ENCODE measurements at places on chromosomes 5 and 9. TPM values are rescaled to one million over a fixed set of nuclear protein-coding genes. Genes with fewer than 3 reads are reported as not detected.

The ISL1 gene
- not detected for total RNA-seq

DNA sequence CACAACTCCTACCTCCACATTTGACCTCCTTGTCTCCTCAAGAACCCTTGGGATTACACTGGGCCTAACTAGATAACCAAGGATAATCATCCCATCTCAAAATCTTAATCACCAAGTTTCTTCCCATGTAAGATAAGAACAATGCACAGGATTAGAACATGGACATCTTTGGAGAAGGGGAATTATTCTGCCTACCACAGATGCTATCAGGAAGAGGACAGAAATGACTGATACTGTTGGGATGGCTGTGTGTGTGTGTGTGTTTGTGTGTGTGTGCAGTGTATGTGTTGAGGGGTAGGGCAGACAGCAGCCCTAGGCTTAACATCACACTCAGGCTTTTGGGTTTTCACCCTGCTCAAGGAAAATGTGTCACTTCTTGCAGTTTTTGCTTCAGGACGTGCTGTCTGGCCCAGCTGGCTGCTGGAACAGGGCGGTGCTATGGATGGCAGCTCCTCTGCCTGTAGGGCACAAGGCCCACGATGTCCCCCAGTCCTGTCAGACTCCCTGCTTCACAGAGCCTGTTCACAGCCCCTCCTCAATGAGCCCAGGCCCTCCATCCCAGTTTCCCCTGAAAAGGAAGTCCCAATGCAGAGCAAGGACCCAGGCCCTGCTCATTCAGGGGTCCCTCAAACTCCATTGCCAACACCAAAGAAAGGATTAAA is 7.7 kb downstream of the CA9 start:
- no peak for DNase-seq

The RLN2 gene
- total RNA-seq: 0.41 TPM

The ADRB2 gene
- 7.7 TPM for total RNA-seq

The F2R gene
- total RNA-seq: 46.7 TPM

The NHP2 gene
- 151 TPM for total RNA-seq

DNA sequence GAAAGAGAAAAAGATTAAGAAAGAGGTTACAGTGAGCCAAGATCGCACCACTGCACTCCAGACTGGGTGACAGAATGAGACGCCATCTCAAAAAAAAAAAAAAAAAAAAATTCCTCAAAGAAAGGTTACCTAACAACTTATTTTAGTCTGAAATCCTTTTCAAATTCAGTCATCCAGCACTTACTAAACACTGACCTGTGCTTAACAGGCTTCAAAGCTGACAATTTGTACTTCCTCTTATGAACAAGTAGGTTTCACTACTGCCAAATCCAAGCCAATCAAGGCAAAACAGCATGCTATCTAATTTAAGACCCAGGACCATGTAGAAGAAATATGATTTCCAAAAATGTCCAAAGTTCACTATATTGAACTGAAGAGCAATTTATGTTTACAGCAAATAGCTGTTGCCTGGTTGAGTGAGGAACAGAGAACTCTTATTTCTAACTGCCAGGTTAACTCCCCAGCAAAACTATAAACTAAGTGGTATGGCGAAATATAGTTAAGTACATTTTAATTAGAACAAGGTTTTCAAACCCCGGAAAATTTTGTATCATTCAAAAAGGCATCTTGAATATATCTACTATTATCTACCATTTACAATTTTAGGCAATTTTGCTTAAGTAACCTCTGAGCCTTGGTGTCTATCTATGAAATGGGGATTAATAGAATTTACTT is 13.4 kb downstream of the PWWP2A start:
- no peak for DNase-seq

The OR1L1 gene
- total RNA-seq: not detected

The FRMPD1 gene
- 0.82 TPM for total RNA-seq

GRCh38 chr5:1667648-1668140 is 131.9 kb downstream of the MRPL36 start:
- DNase-seq: peak; percentile 13

DNA sequence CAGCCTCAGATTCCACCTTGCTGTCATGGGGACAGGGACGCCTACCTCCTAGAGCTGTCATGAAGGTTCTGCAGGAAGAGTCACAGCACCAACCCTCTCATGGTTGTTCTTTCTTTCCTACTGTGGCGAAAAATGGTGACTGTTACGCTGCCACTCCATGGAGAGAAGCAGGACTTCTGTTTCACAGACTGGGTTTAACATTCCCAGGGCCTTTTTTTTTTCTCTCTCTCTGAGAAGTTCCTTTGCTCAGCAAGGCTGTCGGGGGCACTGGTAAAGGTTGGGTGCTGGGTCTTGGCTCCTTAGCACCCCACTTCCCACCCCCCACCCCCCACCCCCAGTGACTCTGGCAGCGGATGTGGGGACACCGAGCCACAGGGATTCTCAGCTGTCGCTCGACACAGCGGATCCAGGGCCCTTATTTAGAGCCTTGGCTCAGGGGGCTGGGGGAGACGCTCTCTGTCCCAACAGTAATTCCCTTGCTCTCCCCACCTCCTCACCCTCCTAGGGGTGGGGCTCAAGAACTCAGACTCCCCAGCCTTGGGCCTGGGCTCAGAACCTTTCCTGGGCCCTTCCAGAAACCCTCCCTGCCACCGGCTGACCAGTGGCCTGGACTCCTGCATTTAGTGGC is 34.4 kb downstream of the DUSP1 start:
- no peak for DNase-seq

DNA sequence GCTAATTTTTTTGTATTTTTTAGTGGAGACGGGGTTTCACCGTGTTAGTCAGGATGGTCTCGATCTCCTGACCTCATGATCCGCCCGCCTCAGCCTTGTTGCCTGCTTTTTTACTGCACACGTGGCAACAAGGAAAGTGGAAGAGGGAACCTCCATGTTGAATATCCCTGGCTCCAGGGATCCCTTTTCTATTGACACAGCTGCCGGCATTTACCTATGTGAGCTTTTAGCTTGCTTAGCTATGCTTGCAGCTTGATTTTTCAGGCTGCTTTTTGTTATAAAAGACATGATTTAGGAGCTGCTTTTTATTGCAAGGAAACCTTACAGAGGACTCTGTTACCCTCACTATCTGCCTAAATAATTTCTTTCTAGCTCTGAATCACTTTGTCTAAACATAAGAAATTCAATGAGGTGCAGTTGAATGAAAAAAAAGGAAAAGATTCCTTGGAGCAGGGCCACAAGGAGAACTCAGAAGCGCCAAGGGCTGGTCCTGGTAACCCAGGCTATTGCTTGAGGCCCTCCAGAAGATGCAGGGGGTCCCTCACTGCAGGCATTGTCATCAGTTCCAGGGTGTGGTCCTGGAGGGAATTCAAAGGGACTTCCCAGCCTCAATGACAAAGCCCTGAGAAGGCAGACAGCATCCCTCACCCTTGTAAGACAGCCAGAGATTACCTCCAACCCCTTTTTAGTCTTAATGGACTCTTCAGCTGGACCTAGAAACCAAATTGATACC is 89.9 kb downstream of the SYK start:
- DNase-seq: no peak

The KIF24 gene
- 0.52 TPM for total RNA-seq

DNA sequence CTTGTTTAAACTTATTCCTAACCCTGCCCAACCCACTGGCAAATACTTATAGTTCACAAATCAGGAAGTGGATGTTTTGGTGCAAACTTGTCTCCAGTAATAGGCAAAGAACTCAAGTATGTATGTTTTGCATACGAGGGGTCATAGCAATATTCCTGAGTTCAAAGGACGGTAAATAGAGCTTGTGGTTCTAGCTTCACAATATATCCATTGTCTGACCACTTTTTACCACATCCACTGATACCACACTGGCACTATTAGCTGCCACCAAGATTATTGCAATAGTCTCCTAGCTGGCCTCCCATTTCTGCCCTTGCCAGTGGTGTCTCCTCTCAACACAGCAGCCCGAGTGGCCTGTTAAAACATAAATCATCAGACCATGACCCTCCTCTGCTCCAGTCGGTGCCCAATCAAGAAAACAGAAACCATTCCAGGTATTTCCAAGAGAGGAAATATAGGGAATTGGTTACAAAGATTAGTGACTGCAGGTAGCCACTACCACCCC is 17.0 kb downstream of the GRXCR2 start:
- no peak for DNase-seq

GRCh38 chr9:89179540-89179894 is 899 bp upstream of the SHC3 start:
- DNase-seq: no peak

- DNase-seq: peak; percentile 90
Measured at GRCh38 chr9:121299467-121300282, 31.7 kb downstream of the GSN start.

GRCh38 chr9:116144555-116144954 is 9.0 kb upstream of the PAPPA start:
- DNase-seq: no peak

DNA sequence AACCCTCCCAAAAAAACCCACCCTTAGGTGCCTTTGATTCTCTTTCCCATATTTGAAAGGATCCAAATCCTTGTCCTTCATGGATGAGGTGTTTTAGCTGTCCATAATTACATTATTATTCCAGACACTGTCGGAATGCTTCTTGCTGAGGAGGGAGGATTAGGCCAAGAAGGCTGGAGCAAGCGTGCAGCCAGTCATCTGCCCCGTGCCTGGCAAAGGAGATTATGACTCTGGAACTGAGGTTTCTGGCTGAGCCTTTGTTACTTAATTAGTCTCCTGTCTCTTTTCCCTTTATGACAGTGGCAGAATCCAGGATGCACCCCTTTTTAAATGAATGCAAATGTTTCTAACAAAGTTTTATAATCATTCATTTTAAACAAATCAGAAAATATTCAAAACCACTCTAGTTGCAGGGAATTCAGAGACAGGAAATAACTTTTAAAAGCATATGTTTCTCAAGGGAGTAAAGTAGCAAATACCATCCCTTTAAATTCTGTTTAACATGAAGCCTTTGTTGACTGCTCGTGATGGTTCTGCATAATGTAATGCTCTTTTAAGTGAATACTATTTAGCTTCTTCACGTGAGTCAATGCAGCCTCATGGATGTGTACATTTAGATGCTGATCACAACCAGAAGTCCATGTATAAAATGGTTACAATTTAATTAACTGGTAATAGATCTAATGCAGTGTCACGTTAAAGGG is 69.8 kb downstream of the GALNT10 start:
- DNase-seq: no peak

- peak; percentile 70 for DNase-seq
Measured at GRCh38 chr9:108057421-108058134, 568.0 kb upstream of the KLF4 start.

DNA sequence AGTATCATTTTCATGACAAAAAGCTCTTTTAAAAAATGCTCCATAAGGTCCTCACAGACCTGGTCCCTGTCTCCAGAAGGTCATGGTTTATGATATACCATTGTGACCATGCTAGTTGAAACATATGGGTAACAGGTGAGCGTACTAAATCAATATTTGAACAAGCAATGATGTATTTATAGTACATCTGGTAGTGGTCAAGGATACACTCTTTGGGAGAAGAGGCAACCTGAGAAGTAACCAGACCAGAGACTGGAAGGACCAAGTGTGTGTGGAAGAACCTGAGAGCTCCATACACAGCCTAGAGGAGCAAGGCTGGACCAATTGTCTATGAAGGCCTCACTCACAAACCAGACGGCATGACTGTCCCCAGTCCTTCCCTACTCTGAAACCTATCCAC is 55.1 kb downstream of the LHFPL2 start:
- no peak for DNase-seq

GRCh38 chr9:26205261-26205660 is 527.0 kb upstream of the TUSC1 start:
- DNase-seq: no peak

- no peak for DNase-seq
Measured at GRCh38 chr5:135868681-135869080, 27.0 kb downstream of the IL9 start.

The MYMK gene
- not detected for total RNA-seq

GRCh38 chr9:78118742-78119473 is 87.3 kb upstream of the GNAQ start:
- no peak for DNase-seq

The ZNF366 gene
- total RNA-seq: 9.0 TPM

All from right atrium auricular region (tissue), 2 donors.